ENCODE measurements at places on chromosomes 6 and 20.

DNA sequence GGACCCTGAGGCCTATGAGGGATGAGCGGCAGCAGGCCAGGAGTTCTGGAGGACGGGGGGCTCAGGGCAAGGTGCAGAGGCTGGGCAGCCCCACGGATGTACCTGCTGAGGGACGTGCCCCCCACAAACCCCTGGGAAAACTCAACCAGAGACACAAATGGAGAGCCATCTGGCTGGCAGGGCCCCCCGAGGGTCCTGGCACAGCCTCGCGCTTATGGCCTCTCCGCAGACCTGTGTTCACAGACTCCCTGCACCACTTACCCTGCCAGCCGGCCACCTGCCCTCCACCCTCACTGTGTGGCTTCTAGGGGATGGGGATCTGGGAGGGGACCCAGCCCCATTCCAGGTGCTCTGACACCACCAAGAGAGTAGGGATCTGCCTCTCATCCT lies 3.4 kb upstream of the ZBTB46 start:
- no peak for DNase-seq

- no peak for DNase-seq
Observed at GRCh38 chr6:163527291-163527690, 112.8 kb downstream of the QKI start.

DNA sequence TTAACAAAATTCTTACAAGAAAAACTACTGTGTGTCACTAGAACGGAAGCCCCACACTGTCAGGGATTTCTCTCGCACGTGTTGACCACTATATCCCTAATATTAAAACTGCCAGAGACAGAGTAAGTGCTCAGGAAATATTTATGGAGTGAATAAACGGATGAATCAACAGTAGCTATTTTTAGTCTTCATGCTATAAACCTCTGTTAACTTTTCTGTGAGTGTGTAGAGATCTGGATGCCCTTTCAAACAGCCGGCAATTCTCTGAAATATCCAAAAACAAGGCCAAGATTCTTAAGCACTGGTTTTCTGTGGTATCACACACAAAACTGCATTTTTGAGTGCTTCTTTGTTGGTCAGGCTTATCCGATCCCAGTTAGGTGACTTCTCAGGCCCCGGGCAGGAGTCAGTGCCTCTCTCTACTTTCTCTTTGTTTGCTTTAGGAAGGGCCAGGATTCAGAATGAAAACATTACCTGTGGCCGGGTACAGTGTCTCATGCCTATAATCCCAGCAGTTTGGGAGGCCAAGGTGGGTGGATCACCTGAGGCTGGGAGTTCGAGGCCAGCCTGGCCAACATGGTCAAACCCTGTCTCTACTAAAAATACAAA lies 15.7 kb downstream of the ATP9A start:
- no peak for DNase-seq

DNA sequence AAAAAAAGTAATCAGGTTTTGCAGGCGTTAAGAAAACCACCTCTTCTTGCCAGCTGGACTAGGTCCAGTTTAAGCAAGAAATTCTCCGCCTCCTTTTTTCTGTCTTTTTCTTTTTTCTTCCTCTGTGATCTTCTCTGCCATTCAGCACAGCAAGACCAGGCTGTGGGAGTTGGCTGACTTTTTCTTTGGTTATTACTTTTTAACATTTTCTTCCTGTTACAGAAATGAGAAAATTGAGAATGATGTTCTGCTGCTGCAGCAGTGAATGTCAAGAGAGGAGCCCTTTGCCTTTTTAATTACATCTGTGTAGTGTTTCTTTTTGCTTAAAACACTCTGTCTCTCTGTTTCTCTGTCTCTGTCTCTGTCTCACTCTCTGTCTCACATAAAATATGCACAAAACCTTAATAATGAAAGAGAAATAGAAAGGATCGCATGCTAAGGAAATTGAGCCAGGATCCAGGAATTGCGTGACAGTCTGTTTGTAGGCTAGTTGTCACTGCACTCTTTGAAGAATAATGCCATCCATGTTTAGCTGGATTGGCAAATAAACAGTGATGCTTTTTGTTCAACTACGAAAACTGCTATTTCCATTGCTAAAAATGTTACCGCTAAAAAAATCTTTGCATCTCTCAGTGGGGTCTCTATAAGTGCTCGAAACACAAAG lies 103.2 kb upstream of the SUPT3H start:
- no peak for DNase-seq

GRCh38 chr6:24357336-24358218 lies at the start of gene DCDC2:
Gene DCDC2 (minus strand): TSS chr6:24358059. CDS start chr6:24357750, 309 bp downstream.
- DNase-seq, result no peak
